ENCODE measurements at places on chromosomes 2 and 18.
A peak's percentile ranks its signal among the peaks of the same experiment; 100 is the strongest.

DNA sequence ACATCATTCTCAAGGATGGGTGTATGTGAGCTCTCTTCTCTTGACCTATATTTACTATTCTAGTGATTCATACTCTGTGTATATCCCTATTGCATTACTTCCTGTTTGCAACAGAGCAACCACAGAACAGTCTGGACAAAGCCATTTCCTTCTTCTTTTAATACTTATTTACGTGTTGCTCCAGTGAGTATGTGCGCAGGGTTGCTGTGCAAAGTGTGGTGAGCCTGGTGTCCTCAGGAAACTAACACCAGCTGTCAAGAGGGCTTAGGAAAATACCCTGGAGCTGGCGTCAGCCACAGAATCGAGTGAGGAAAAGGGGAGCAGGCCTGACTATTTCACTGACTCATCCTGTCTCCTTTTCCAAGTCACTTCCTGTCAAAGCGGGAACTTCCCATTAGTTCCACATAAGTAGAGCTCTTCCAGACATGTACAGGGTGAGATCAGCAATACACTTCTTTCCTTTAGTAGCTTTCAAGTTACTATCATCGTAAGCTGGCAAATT is 214.1 kb upstream of the COPS8 start:
- DNase-seq = no peak

DNA sequence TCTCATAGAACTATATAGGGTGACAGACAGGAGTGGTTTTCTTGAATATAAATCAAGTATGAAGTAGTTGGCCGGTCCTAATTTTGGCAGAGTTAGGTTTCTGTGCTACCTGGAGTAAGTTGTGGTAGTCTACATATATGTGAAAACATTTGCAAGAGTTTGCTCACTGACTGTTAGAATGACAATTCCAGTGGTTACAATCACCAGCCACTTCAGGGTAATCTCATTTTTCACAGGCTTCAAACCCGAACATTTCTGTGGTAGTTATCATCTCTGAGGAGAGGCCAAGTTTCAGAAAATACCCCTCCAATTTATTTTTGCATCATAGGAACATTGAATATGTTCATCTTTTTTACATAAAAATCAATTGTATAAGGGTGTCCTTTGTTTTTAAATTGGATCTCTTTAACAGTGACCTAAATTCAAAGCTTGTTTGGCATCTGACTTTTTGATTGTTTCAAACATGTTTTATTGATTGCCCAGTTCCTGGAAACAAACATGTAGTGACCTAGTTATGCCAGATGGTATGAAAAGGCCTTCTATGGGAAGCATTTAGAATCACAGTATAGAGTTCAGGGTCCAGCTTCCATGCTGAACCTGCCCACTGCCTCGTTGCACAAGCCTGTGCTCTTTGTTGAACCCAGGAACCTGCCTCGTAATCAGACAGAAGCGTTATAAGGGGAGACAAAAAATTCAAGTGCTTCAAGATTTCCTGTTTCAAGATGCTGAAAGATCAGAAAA is 250.6 kb downstream of the LTBP1 start:
- no peak for DNase-seq

DNA sequence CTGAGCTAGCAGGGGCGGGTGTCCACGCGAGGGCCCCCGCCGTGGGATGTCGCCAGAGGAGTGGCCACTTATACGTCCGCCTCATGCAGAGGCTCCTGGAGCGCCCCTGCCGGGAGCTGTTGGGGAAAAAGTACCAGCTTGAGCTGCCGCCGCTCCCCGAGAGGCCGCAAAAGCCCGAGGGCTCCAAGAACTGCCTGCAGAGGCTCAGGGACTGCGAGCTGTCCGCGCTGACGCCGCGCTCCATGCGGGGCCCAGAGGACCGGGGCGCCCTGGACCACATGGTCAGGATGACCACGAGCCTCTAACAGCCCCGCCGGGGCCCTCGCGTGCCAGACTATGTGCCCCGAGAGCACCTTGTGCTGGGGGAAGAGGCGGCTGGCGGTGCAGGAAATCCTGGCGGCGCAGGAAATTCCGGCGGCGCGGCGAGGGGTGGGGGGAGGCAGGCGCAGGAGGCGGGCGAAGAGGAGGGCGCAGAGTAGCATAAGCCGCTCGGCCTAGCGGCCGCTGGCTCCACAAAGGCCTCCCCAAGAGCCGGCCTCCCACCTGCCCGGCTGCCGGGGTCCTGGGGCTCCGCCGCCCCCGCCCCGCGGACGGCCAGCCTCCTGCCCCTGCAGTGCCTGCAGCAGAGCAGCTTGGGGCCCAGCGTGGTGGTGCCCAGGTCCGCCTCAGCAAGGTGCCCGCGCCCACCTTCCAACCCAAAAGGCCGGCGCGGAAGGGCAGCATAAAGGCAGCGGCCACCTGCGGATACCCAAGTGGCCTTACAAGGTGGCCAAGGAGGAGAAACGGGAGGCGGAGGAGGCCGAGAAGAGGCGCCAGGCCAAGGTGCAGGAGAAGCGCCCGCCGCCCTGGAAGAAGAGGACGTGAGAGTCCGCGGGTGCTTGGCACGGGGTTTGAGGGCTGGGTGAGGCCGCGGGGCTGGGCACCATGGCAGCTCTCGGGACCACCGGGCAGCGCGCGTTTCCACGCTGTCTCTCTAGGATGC is 42.1 kb upstream of the TRIM43B start:
- DNase-seq = peak; percentile 68

GRCh38 chr2:231565887-231566594 is 26.6 kb upstream of the TEX44 start:
- peak; percentile 10 for DNase-seq

DNA sequence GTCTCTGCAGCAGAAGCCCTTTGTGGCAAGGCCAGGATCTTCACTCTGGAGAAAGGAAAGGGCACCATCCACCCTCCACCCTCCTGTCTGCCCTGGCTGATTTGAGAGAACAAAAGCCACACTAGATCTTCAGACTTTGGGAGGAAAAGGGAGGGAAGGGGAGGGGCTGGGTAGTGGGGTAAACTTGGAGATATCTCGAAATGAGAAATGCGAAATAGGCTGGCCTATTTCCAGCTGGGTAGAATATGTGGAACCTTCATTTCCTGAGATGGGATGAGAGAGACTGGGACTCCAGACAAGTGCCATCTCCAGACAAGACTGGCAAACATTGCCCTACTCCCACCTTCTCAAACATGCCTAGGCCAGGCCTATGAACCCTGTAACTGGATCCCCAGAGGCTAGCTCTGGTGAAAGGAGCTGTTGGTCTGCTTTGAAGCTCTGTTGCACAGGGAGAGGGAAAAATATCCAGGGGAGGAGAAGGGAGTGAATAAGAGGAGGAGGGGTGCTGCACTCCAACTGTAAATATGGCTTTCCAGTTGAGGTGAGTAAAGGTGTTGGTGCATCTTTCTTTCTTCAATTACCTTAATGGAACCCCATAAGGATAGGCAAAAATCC is 1.7 kb downstream of the HOXD12 start:
- no peak for DNase-seq

DNA sequence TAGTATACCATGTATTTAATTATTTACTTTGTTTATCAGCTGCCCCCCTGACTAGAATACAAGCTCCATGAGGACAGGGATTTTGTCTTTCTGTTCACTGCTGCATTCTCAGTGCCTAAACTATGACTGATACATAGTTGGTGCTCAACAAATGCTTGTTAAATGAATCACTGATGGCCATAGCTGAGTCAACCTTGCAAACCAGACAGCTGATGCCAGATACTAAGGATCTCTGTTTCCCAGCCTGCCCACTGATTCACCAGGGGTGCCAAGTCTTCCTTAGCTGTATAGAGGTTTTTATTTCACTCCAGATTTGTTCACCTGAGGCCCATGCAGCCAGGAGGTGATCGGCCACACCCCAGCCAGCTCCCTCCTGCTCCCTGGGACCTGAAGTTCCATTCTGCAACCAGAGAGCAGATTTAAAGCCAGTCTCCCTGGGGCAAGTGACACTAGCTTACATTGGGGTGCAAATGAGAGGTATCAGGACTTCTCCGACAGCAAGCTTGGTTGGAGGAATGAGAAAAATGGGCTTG is 92.2 kb downstream of the C1QL2 start:
- no peak for DNase-seq

- DNase-seq = no peak
Observed at GRCh38 chr2:218878486-218878885, 2.2 kb upstream of the WNT10A start.

GRCh38 chr18:79507076-79507545 is 111.4 kb downstream of the NFATC1 start:
- no peak for DNase-seq

- no peak for DNase-seq
Observed at GRCh38 chr2:239889641-239890121, 135.5 kb downstream of the NDUFA10 start.

DNA sequence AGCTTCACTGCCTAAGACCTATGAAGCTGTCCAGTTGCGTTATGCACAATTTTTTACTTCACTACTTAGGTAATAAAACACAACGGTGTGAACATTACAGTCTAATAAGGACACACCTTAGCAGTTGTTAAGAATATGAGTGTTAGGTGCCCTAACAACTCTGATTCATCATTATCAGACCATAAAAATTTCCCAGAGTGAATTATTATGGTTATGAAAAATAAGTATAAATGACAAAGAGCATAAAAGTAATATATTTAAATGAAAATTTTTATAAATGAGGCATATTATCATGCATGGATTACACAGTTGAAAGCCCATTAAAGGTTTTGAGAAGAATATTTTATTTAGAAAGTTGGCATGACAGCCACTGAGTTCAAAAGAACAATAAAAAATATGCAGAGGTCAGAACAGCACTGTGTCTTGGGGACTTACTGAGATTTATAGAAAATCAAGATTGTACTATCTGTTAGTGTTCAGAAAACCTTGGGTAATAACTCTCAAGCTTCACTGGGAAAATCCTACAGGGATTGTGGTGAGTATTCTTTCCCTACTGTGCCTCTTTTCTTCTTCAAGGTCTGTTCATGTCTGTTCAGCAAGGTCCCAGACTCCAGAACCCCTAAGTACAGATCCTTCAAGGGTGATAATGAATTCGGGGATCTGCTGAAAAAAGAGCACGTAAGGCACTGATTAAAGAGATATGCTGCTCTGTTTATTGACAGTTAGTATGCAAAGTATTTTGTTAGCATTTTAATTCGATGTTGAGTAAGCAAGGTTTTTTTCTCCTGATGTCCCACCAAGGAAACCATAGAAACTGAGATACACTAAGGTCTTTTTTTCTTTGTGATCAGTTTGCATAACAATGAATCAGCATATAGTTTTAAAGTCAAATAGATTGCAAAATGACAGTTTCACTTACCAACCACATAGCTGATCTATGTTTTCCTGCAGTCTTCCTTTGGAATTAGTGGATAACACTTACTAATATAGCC is 250.0 kb downstream of the DSEL start:
- no peak for DNase-seq

- DNase-seq = no peak
Observed at GRCh38 chr2:31859959-31860358, 150.8 kb downstream of the MEMO1 start.

DNA sequence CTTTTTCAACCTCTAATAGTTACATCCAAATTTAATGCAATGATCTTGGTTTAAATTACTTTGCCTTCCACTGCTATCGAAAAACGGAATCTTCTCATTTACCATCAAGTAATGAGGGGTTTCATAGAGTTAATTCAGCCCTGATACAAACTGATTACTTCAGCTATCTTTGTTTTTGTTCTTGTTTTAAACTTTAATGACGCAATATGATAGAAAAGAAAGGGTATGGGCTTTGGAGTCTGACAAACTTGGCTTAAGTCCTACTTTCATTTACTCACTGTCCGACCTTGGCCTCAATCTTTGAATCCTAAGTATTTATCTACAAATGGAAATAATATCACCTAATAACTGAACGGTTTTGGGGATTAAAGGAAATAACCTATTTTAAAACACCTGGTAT is 16.1 kb downstream of the ADAM17 start:
- DNase-seq = no peak

DNA sequence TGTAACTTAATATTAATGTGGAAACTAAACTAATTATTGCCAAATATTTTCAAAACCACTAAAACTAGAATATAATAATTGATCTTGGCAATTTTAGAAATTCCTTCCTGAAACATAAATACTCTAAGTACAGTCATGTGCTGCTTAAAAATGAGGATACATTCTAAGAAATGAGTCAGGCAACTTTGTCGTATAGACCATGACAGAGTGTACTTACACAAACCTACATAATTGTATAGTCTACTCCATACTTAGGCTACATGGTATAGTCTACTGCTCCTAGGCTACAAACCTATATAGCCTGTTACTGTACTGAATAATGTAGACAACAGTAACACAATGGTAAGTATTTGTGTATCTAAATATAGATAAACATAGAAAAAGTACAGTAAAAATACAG is 27.6 kb downstream of the FEZ2 start:
- DNase-seq = no peak

DNA sequence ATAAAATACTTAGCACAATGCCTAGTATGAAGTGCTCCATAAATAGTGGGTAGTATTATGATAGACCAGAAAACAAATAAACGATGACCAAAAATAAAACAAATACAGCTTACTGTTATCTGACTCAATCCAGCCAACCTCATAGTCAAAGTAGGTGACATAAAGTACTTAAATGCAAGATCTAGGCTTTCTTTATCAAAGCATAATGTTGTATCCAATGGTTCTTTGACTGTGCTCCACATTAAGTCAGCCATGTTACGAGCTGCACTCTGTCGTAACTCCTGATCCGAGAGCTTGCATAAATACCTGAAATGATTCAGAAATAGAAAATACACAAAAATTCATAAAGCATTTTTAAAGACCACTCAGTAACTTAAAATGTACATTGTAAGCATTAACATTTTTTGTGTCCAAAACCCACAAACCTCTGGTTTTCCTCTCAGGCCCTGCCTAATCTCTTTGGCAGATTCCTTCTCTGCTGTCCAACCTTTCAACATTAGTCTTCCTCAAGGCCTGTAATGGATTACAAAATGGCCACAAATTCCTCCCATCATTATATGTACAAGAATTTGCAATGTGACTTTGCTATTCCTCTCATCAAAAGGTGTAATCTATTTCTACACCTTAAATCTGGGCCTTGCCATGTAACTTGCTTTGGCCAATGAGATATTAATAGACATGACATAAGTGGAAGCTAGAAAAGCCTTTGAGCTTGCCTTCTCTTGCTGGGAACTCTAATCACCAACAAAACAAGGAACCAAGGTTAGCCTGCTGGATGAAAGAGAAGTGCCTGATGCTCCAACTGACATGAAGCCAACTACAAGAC is 90.6 kb downstream of the USP34 start:
- no peak for DNase-seq
